Kasumi-1 (cell line): ENCODE measurements at places on chromosomes 7 and 10.
A peak's percentile ranks its signal among the peaks of the same experiment; 100 is the strongest.

DNA sequence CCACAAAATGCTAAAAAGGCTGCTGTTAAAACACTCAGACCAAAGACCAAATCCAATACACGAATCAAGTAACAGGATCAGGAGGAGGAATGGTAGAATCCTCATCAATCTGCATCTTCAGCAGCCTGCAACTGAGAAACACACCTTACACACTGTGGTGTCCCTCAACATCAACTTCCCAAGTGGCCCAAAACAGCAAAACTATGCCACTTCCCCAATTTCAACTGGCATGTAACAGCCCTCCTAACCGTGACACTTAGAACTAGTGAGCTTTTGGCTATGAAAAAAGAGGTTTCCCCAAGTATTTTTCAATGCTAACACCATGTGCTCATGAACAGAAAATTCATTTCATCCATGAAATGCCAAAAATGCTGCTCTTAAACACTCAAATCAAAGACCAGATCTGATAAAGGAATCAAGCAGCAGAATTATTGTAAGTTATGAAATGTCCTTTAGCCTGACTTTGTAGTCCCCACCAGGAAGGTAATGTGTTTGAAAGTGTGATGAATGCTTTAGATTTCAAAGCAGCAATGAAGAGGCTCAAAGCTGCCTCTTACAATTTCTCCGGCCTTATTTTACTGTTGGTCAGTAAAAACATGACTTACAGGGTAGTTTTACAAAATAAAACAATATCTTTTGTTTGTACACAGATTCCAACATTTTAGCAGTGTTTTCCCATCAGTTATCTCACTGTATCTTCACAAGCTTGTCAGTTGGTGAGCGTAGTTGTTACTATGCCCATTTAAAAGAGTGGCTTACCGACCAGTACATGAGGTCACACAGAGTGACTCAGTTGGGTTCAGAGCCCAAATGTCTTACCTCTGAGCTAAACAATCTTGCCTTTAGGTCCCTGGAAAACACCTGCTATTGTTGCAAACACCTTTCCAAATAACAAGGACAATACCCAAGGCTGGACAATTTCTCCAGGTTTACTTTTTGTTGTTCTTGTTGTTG lies 65.7 kb upstream of the ASAH2 start:
- peak; percentile 61 for DNase-seq

DNA sequence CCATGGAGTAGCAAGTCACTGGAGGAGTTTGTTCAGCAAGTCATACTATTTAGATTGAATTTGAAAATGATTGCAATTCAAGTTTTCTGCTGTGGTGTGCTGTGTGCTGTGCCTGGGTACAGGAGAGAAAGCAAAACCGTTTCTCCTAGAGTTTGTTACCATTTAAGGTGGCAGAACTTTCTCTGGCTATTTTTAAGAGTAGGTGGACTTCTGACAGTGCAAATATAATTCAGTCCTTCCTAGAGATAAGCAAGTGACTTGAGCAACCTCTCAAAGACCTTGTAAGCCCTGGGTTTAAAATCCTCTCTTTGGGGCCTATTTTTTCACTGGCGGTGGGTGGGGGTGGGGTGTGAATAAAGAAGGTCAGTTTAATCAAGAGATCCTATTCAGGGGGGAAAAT lies 42.9 kb upstream of the FGL2 start:
- no peak for DNase-seq

GRCh38 chr7:111796671-111797070 lies 234.4 kb upstream of the IMMP2L start:
- DNase-seq: peak; percentile 10

GRCh38 chr10:101130984-101131961 lies at the start of gene TLX1:
Gene TLX1, plus strand, starts transcription at chr10:101131300. Its CDS starts 242 bp downstream, at chr10:101131542.
- DNase-seq: no peak

DNA sequence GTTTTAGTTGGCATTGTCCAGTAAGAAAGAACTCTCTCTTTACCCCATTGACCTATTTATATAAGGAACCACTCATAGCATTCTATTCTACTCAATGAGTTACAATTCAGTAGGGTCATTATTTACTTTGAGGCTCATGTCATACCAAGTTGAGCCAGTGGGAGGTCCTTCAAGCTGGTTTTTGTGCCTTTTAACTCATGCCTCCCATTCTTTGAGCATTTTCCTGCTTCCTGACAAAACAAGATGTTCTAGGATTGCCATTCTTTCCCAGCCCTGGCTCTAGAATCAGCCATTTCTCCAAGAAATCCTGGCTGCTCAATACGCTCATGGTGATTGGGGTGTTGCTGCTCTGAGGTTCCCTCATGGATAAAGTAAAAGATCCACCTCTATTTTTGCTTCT lies 250.1 kb downstream of the ABCA13 start:
- DNase-seq: no peak

GRCh38 chr10:132149271-132149670 lies 37.5 kb upstream of the DPYSL4 start:
- no peak for DNase-seq

DNA sequence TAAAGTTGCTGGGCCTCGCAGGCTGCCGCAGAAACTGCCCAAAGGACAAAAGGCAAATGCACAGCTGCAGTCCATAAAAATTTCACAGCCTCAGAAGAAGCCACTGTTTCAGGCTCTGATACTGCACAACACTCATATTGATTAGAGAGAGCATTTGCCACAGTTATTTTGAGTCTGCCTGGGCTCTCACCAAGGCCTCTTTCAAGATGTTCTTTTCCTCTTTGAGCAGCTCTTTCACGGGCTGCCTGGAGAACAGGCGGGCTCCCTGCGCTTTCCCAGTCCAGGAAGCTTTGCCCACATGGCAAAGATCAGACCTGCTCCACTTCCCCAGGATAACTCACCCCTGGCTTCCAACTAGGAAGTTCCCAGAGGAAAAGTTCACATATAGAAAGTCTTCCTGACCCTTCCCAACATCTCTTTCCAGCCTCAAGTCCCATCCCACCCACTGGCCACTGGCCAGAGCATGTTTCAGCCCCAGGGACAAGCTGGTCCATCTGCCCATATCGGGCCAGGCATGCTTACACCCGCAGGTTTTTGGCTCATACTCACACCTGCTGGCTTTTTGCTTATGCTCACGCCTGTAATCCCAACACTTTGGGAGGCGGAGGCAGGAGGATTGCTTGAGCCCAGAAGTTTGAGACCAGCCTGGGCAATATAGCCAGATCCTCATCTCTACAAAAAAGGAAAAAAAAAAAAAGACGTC lies 3.3 kb downstream of the SLIT1 start:
- no peak for DNase-seq

DNA sequence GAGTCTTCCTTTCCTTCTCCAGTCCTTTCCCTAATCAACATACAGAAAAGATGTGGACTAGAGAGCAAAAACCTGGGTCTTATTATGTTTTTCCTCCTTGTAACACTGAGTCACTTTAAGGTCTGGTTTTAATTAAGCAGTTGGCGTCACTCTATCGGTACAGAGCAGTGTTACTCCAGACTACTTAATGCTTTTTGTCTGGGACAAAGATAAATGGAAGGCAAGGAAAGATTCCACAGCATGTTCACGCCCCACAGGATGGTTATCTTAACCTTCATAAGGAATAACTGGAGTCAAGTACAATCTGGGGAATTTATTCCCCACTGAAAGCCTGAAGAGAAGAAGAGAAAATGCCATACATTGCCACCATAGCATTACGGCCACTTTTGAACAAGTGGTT lies 145.7 kb downstream of the ELAPOR2 start:
- DNase-seq: no peak

GRCh38 chr7:148116829-148117403 lies 473.6 kb upstream of the C7orf33 start:
- DNase-seq: no peak

DNA sequence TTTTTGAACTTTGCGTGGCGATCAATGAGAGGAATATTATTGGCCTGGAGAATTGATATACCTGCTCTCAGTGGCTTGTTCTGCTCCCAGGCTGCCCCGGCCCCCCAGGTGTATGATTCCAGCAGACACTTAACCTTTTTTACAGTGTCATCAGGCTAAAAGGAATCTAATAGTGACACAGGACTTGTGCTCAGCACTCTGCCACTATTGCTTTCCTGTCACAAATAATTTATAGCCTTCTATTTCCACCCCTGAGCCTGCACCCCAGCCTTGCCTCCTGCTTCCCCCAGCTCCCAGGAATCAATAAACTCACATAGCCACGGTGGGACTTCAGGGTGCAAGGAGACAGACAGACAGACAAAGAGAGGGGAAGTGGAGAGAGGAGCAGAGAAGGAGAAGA lies 28.3 kb downstream of the PAX2 start:
- DNase-seq: no peak

GRCh38 chr7:24301703-24302102 lies 17.7 kb downstream of the NPY start:
- no peak for DNase-seq

DNA sequence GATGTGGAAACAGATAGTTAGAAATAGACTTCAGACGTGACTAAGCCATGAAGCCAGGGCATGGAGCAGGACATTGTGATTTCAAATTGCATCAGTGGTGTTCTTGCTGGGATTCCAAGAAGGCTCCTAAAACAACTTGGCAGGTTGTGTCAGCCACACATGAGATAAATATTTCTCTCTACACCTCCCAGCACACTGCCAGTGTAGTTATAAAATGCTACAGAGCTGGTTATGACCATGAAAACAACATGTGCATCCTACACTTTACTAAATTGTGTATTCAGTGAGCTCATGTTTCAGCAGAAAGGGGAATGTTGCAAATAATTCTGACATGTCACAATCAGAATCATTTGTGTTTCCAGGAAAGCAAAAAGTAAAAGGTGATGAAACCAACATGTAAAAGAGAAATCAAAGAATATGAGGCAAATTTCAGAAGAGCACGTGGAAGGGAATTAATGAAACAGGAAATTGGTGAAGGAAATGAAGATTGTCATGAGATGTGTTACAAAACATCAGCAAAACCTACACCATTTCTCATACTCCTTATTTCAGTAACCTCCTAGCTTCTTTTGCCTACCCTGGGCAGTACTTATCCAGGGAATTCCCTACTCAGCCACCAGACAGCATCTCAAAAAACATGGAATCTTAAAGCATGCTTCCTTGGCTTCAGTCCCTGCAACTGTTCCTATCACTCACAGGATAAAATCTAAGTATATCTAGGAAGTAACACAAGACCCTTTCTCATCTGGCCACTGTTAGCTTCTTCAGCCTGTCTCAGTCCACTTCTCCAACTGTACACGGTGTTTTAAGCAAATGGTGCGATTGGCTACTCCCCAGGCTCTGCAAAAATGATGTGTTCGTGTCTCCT lies 5.8 kb upstream of the CYP3A7 start:
- no peak for DNase-seq

DNA sequence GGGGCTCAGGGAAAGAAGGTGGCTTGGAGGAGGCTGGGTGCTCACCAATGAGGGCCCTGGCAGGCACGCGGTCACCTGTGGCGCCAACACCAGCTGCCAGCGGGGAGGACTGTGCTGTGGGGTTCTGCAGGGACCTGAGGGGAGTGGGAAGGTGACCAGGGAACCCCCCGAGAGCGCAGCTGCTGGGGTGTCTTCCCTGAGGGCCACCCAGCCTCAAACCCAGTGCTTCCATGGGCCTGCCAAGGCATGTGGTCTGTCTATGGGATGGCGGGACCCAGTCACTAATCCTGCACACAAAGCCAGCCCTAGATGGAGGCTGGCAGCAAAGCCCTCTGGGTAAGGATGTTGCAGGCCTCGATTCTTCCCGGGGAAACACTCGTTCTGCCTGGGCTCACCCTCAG lies 117.1 kb downstream of the EBF3 start:
- DNase-seq: no peak

DNA sequence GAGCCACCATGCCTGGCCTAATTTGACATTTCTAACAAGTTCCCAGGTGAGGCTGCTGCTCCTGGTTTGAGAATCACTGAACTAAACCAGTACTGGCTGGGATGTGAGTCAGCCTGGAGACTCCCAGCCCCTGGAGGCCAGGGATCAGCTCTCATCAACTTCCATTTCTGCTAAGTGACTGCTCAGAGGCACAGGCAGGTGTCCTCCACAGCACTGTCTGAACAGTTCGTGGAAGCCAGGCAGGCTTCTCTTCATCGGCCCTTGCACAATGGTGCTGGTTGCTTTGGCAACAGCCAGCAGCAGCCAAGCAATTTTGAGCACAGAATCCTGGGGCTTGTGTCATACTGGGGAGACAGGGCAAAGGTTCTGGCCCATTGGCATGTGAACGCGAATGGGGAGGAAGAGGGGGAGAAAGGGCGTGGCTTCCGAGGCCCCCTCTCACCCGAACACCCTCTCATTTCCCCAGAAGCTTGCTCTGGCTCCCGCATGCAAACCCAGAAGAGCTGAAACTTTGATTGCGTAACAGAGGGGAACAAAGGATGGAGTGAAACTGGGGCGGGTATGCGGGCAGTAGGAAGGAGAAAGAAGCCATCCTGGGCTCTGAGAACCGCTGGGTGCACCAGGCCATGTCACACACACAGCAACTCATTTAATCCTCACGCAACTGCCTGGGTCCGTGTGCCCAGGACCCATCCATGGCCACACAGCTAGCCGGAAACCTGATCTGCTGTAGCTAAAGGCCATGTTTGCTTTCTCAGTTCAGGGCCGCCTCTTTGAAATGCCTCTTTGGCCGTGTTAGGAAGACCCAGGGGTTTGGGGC lies 9.0 kb upstream of the POR start:
- DNase-seq: peak; percentile 10

- no peak for DNase-seq
Measured at GRCh38 chr7:44646921-44647636, 40.7 kb downstream of the OGDH start.

DNA sequence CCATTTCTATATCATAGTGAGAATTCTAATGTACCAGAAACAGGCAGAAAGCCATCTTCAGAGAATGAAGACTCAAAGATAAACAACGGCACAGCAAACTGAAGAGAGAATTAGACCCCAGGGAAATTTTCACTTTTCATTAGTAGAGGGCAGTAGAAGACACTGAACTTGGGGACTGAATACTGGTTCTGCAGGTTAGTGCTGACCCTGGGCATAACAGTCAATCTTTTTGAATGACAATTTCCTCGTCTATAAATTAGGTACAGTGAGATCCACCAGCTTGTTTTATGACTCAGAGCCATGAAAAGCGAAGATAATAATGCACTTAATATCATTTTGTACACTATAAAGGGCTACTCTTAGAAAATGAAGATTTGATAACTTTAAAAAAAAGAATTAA lies 13.7 kb downstream of the FKBP14 start:
- no peak for DNase-seq

GRCh38 chr10:7942859-7943258 lies 111.6 kb upstream of the GATA3 start:
- DNase-seq: no peak

DNA sequence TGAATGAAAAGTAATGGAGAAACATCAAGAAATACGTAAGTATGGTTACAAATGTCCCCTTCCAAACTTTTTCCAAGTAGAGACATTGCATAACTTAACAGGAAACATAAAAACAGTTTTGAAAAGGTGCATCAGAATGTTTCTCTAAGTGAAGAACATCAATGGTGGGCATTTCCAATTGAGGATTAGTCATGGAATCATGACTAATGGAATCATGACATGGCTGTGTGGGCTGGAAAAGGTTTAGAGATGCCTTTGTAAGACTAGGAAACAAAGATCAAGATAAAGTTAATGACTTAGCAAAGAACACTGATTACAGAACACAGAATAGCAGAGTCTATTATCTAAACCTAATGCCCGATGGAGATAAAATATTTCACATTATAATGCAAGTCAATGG lies 272.0 kb downstream of the HPSE2 start:
- no peak for DNase-seq

- no peak for DNase-seq
Measured at GRCh38 chr7:133428876-133429275, 176.0 kb downstream of the EXOC4 start.

GRCh38 chr10:28930514-28931495 lies 253.5 kb downstream of the BAMBI start:
- no peak for DNase-seq

- no peak for DNase-seq
Measured at GRCh38 chr7:156793334-156793733, 99.6 kb downstream of the LMBR1 start.

GRCh38 chr10:35579116-35579515 lies 26.0 kb upstream of the GJD4 start:
- no peak for DNase-seq
